HAP-1 (cell line): ENCODE measurements at places on chromosomes 7 and 10.
A peak's percentile ranks its signal among the peaks of the same experiment; 100 is the strongest.

DNA sequence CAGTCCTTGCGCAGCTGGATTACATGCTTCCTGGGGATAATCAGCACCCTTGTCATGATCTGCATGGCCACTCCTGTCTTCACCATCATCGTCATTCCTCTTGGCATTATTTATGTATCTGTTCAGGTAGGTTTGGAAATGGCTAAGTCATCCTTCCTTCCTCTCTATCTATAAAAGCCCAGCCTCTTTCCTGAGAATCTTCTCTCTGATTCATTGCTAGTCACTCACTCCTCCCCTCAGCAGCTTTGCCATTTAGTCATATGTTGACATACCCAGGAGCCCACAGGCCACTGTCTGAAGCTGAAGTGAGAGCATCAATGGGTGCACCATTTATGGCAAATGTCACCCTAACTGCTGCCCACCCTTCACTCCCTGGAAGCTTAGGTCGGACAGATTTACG is 52.0 kb downstream of the ABCC2 start:
- no peak for DNase-seq

GRCh38 chr10:70599791-70600190 is 2.8 kb downstream of the PRF1 start:
- no peak for DNase-seq

GRCh38 chr10:92787557-92788152 is 60.7 kb upstream of the EXOC6 start:
- DNase-seq: no peak

DNA sequence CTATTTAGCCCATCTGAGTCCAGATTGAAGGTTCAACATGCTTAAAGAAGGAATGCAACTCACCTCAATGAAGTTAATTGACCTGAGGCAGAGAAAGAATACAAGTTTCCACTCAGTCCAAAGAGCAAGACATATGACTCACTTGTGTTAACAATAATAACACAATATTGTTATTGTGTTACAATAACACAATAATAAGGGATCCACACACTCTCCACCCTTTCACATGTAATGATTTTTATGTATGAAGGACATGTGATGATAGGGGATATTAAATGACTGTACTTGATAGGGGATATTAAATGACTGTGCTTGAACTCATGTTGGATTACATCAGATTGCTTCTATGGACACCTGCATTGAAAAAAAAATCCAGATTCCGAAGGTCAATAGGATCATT is 3.6 kb upstream of the ABCB1 start:
- DNase-seq: no peak

- DNase-seq: no peak
Measured at GRCh38 chr7:13848681-13849131, 140.8 kb downstream of the ETV1 start.

- DNase-seq: no peak
Measured at GRCh38 chr10:126170776-126171175, 217.5 kb downstream of the ADAM12 start.

- no peak for DNase-seq
Measured at GRCh38 chr7:73960548-73960947, 67.4 kb upstream of the ELN start.

GRCh38 chr10:67017218-67017617 is 91.4 kb downstream of the LRRTM3 start:
- DNase-seq: no peak

DNA sequence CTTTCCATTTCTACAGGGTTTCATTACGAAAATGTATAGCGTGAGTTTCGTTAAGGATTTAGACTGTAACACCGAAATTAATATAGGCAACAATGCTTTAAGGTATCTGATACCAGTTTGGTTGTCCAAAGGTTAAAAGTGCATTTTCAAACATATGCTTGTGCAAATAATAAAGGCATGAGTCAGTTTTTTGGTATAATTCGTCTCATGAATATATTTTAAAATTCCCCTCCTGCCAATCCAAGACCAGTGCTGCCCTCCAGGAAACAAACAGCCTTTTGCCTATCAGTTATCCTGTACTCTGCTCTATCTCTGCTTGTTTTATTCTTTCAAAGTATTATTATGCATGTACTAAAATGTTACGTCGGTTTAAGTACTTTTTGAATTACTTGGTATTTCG is 2.0 kb downstream of the LCOR start:
- no peak for DNase-seq

DNA sequence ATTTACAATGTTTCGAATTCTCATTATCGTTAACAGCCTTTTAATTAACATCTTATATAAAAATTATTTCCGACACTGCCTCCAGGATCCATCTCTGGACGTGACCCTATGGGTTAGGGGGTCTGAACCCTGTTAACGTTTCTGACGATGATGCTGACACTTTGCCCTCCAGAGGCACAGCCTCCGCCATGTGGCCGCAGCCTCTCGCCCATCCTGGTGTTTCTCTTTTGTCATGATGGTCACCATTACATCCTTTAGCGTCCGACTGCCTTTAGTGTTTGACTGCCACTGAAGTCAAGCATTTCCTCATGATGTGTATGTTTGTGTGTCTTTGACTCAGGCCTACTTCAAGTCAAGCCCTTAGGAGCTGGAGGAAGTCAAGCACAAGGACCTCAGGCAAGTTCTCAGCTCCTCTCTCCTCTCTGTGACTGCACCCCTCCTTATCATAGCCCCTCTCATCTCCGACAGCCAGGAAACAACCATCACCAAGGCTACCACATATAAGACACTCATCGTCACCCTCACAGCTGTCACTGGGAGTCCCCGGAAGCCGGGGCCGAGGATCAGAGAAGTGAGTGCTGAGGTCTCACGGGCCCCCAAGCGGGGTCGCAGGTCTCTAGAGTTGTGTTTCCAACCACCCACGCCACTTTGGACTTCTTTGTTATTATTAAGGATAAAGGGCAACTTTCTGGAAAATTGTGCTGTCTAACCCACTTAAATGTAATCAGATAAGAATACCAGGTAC is 96.1 kb upstream of the PPP2R2D start:
- DNase-seq: no peak

- DNase-seq: no peak
Measured at GRCh38 chr7:1297017-1297960, 64.6 kb downstream of the UNCX start.

- no peak for DNase-seq
Measured at GRCh38 chr7:83908526-83908925, 259.6 kb upstream of the SEMA3E start.

DNA sequence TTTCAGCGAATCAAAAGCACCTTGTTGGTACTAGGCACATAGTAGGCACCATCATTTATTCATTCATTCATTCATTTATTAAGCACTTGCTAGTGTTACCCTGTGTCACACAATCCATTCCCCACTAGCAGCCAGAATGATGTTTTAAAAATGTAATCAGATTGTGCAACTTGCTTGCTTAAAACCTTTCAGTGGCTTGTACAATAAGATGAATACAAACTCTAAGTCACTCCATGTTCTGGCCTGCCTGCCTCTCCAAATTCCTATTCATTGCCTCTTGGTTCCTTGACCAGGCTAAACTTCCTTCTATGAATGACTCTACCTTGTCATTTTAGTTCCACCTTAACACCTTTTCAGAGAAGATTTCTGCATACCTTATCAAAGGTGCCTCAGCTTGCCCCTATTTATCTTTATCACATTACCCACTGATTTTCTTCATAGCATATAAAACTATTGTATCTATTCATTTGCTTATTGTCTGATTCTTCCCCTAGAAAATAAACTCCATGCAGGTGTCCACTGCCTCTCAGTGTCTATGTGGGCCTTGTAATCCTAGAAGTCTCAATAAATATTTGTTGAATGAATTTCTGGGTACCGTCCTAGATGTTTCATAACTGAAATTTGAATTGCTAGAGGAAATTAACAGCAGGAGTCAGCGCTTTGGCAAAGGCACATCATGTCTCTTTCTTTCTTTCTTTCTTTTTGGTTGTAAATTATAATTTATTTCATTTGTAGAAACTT is 169.5 kb downstream of the TMEM26 start:
- DNase-seq: no peak

DNA sequence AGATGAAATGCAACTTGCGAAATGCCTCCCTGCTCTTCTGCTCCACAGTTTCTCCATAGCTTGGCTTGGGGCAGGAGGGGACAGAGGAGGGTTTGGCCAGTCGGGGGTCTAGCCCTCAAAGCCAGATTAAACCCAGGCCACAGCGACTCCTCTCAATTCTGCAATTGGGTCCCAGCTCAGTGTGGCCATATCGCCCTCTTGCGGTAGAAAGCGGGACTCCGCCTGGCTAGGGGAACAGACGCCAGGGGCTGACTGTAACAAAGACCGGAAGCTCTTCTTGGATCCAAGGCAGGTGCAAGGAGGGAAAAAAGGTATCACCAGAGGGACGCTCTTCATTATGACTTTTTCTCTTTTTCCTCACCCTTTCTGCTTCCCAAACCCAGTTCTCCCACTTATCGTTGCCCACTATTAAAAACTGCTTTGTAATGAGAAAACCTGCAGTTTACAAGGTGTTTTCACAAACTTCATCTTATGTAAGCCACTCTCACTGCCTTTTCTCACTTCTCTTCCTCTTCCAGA is 36.6 kb upstream of the TNPO3 start:
- peak; percentile 95 for DNase-seq

DNA sequence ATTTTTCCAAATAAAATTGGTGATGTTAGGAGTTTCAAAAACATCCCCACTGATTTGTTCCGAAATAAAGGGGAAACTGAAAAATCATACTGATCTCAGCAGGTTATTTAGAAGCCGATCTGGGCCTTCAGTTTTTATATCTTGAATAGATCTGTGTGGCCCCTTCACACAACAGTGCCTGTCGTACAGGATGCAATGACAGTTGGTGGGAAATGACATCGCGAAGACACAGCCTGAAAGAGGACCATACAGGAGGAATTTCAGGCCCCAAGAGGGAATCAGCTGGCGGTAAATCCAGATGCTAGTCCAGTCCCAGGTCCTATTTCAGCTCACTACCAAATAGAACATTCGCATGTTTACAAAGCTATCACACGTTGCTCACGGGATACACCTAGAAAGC is 3.0 kb downstream of the H2BK1 start:
- no peak for DNase-seq

- no peak for DNase-seq
Measured at GRCh38 chr7:74407958-74408357, 45.7 kb upstream of the GTF2IRD1 start.

- no peak for DNase-seq
Measured at GRCh38 chr7:90688810-90689209, 92.7 kb downstream of the CDK14 start.
